GDM1 (cell line): ENCODE measurements at places on chromosomes 7 and 10.

GRCh38 chr10:69492746-69493462 is 41.6 kb downstream of the TSPAN15 start:
- DNase-seq: no peak

DNA sequence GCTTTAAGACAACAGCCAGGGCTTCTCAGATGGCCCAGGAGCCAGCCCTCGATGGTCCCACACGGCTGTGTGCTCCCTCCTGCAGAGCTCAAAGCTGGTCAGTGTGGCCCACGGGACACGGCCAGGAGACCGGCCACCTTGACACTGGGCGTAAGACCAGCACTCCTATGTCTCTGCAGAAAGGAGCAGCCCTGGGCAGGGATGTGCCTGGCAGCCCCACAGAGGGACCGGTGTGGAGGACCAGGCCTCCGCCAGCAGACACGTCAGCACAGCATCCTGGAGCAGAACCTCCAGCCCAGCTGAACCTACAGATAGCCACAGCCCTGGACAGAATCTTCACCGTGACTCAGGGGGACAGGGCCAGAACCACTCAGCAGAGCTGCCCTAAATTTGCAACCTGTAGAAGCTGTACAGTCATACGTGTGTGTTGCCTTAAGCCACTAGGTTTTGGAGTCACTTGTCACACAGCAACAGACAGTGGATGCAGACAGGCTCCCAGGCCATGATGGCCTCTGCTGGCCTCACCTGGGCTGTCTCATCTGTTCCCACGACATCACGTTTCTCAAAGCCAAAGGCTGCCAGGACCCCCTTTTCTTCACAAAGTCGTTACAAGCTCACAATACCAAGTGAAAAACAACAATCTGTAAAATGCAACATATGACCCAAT is 132.4 kb downstream of the DIP2C start:
- no peak for DNase-seq

DNA sequence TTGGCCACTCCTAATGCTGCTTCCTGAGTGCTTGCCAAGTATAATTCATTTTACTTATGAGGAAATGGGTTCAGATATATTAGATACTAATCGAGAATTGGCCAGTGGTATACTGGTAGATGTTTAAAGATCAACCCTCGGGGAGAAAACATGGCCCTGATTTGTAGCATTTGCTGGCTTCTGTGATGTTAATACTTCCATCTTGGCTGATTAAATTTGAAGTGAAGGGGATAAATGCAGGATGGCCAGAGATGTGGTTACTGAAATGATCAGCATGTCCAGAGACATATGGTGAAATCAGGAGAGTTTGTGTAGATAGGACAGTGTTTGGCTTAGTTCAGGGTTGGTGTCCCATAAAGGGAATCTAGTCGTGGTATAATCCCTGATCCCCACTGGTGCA is 11.2 kb downstream of the UBE2D4 start:
- DNase-seq: no peak

- no peak for DNase-seq
Observed at GRCh38 chr7:46568420-46569132, 647.5 kb upstream of the IGFBP3 start.

DNA sequence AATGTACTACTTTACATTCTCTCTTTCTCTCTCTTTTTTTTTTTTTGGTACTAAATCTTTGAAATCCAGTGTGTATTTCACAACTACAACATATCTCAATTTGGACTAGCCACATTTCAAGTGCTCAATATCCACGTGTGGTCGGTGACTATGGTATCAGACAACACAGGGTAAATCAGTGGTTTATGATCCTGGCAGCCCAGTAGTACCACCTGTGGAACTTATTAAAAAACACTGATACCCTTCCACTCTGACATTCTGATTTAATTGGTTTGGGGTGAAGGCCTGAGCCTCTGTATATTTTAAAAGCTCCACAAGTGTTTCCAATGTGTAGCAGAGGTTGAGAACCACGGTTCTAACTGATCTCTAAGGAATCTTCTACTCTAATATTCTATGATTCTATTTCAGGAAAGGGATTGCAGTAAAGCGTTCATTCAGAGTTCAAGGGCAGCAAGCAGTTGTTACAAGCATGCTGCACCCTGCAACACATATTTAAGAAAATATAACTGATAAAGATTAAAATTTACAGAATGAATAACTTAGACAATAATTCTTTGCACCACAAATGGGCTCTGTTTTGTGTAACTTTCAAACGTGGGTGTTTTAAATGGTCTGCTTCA is 5.1 kb downstream of the CREB5 start:
- DNase-seq: no peak

DNA sequence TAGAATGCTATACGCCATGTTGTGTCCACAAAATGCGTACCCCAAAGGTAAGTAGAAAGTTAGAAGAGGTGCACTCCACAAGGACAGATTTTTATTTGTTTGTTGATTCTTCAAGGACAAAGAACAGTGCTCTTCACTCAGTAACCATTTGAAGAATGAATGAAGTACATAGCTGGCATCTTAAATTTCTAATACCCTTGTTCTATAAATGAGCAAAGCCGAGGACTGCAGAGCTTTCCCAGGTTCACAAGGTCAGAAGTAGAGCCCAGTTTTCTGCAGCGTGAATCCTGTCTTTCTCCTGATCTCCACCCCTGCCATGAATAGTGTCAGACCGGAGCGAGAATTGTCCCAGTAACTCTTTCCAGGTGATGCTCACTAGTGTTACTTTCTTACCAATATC is 9.5 kb downstream of the HECW1 start:
- DNase-seq: no peak

DNA sequence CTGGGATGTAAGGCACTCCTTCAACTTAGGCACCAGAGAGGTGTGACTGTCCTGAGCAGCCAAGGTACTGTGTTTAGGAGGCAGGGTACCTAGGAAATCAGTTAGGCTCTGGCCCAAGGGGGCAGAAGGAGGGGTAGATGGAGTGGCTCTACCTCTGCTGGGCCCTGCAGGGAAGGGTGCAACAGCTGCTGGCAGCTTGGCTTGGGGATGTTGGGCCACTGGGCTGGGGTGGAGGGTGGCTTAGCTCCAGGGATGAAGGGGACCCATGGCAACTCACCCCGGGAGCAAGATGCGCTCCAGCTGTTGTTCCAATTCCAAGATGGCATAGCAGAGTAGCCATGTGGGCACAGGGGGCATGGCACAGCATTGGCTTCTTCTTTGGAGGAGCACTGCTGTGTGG is 42.1 kb downstream of the NEURL1 start:
- DNase-seq: no peak

DNA sequence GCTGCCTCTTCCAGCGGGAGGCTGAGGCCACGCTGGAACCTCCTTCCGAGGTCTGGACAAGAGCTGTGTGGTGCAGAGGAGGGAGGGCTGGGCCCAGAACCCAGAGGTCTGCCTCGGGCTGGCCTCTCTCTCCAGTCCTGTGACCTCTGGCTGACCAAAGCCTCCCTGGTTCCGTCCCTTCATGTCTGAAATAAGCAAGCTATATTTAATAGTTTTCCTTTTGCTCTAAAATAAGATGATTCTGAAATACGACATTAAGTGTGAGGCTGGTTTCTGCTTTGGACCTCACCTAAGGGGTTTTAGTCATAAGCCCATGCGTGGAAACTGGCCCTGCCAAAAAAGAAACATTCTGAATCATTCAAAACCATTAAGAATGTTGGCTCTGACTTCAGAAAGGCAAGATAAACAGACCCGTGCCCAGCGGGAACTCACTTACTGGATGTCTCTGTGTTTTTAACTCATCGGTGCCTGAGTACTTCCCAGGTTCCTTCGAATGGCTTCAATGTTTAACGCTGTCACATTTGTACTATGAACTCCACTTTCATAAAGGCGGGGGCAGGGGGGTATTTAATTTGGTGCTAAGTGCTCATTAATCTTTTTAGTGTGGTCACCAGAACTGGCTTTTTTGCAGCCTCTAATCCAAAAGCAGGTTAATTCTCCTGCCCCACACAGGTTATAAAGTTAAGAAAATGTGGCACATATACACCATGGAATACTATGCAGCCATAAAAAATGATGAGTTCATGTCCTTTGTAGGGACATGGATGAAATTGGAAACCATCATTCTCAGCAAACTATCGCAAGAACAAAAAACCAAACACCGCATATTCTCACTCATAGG is 157.5 kb upstream of the KLF14 start:
- no peak for DNase-seq

GRCh38 chr7:101173752-101174244 is 6.3 kb downstream of the NAT16 start:
- no peak for DNase-seq

- peak; percentile 55 for DNase-seq
Observed at GRCh38 chr10:70578371-70578947, 24.1 kb downstream of the PRF1 start.

GRCh38 chr7:70189776-70190175 is 591.5 kb downstream of the AUTS2 start:
- no peak for DNase-seq

DNA sequence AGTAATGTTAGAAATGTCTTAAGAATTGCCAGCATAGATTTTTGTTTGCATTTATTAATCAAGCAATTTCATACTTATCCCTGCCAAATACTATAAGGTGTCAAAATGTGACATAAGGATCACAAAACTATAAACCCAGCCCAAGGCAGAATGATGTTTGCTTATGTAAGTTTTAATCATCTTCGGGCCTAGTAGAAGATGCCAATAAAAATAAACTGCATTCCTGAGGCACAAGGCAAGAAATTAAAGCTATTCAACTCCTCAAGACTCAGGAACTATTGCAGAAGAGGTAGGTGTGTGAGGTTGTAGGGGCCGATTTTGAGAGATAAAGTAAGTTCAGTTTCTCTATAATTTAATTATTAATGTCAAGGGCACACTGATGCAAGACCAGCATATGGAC is 189.4 kb upstream of the AHR start:
- DNase-seq: no peak

- DNase-seq: peak; percentile 7
Observed at GRCh38 chr10:80598084-80598798, 60.5 kb downstream of the SH2D4B start.

GRCh38 chr7:24075426-24075810 is 208.6 kb upstream of the NPY start:
- DNase-seq: no peak

DNA sequence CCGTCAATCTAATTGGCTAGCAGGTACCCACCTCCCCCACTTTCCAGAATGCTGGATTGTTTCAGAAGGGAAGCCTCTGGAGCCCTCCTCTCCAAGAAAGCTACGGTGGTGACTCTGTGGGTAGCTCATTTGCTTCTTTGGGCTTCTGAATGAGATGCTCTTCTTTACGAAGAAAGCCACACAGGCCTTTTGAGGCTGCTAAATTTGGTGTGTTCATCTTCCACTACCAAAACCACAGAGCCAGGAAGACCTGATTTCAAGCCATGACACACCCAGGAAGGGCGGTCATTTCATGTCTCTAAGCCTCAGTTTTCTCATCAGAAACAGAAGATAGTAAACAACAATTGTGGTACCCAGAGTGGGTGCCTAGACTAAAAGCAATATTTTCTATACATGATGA is 901.2 kb downstream of the KCNMA1 start:
- DNase-seq: no peak

DNA sequence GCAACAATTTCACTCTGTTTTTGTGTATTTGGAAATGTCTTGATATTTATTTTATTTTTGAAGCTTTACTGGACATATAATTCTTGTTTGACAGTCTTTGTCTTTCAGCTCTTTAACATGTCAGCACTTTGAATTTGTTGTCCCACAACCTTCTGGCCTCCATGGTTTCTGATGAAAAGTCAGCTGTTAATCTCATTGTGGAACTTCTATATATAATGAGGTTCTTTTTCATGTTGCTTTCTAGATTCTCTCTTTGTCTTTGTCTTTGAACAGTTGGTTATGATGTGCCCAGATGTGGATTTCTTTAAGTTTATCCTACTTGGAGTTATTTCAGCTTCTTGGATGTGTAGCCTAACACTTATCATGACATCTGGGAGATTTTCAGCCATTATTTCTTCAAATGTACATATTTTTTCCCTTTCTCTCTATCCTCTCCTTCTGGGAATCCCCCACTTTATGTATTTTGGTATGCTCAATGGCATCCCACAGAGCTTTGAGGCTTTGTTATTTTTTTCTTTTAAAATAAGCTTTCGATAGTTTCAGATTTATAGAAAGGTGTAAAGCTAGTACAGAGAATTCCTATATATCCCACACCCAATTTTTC is 9.5 kb upstream of the LMTK2 start:
- DNase-seq: no peak

GRCh38 chr7:45278763-45279398 is 121.3 kb downstream of the RAMP3 start:
- no peak for DNase-seq

- DNase-seq: no peak
Observed at GRCh38 chr7:155980841-155981240, 168.6 kb upstream of the SHH start.

DNA sequence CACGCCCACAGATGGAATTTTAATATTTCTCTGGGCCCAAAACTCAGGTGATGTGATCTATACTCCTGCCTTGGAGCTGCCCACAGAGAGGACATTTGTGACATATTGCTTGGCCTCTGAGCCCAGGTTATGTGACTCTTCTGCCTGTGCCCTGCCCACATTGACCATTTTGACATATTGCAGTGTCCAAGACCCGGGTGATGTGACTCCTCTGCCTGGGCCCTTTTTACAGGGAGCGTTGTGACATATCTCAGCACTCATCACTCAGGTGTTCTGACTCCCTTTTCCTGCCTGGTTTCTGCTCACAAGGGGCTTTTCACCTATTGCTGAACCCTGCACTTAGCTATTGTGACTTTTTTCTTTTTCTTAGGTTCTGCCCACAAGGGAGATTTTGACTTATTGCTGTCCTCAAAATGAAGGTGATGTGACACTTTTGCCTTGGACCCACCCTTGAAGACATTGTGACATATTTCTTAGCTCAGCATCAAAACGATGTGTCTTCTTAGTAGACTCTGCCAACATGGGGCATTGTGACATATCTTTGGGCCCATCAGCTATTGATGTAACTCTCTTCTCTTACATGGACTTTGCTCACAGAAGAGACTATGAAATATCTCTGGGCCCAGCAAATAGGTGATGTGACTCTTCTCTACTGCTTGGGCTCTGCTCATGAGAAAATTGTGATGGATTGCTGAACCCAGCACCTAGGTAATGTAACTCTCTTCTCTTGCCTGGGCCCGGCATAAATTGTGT is 11.0 kb upstream of the ZNF107 start:
- DNase-seq: no peak
